SHP77 (cell line): ENCODE measurements at places on chromosomes 16 and 17.

DNA sequence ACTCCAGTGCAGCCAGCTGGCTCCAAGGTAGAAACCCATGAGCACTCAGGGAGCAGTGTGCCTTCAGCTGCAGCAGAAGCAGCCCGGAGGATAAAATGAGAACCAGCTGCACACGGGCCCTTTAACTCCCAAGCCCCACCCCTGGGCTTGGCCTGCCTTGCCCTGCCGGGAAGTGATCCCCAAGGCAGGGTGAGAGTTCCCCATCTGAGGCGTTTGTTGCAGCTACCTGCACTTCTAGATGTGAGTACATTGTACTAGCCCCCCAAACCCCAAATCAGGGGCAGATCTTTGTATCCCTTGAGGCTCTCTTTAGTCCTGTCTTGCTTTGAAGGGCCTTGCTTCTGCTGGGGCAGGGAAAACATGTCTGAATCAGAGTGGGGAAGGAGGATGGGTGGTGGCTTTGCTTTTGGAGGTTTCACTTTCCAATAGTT is at the start of gene MVP:
MVP (plus strand) TSS at position 192 of the 431 bp plus-strand sequence. CDS start 10,088 bp downstream, outside the sequence.
- peak; percentile 71 for DNase-seq

- DNase-seq = peak; percentile 84
Measured at GRCh38 chr17:47802341-47803022, 19.1 kb downstream of the OSBPL7 start.

DNA sequence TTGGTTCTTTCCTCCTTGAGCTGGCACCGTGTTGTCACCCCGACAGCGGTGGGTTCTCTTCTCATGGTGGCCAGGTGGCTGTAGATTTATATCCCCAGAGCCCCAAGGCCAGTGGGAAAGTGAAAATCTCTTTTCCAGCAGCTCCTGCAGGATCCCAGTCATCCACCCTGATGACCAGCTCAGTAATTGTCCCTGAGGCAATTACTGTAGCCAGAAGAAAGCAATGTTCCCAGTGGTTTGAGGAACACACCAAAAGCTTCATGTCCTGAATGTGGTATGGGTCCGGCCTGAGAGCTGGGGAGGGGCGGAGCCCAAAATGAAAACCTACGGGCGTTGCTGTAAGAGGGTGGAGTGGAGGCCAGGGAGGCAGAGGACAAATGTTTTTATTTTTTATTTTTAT is 69.0 kb downstream of the WSB1 start:
- no peak for DNase-seq

- peak; percentile 24 for DNase-seq
Measured at GRCh38 chr16:74034862-74035261, 261.8 kb upstream of the PSMD7 start.

- DNase-seq = no peak
Measured at GRCh38 chr16:31700530-31701388, 172.8 kb upstream of the ZNF267 start.

DNA sequence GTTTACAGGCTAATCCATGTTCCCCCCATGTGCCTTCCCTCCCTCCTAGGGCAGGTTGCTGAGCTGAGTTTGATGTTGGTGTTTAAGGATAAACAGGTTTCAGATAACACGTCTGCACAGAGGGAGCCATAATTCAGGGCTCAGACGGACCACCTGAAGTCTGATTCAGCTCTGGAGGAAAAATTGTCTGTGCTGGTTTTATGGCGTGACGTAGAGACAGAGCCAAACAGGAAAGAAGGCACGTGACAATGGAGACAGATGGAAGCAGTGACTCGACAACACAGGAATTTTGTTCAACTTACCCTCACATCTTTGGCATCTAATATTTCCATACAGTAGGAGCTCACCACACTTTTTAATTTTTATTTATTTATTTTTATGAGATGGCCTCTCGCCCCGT is 10.7 kb upstream of the USP10 start:
- DNase-seq = peak; percentile 29

DNA sequence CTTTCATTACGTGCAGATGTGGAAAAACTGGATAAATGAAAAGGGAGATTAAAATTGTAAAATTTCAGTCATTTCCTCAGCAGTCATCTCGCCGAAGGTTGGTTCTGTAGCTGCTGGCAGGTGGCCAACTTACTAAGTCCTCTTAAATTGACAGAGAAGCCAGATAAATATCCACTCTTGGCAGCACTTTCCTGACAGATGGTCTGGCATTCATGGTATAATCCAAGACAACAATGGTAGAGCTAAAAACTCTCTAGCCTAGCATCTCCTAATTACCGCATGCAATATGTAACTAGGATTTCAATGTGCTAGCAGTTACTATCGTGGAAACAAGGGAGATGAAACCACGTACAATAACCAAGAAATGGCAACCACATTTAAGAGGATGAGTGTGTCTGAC is 306.3 kb downstream of the CNTNAP4 start:
- peak; percentile 84 for DNase-seq

DNA sequence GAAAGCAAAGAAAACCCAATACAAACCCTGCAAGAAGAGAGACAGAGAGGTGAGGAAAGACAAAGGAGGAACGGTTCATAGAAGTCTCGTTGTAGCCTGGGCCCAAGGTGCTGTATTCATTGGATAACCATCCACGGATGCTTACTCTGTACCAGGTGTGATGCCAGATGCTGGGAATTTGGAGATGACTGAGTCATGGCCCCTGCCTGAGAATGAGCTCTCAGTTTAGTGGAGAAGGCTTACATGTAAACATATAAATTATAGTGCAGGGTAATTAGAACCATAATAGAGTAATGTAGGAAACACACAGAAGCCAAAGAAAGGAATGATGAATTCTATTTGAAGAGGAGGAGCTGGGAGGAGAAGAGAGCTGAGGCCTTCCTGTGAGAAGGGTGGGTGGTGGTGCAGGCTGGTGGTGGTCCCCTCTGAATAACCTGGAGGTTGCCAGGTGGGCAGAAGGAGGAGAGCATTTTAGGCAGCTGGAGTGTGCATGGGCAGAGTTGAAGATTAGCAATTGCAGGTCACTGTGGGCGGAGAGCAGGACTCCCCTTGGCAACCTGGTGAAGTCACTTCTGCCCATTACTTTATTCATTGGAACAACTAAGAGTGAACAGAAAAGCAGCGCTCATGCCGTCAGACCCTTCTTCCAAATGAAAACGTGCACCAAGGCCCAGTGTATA is 7.7 kb upstream of the ZG16 start:
- no peak for DNase-seq

GRCh38 chr16:4660454-4661007 is 32.8 kb upstream of the NUDT16L1 start:
- no peak for DNase-seq

GRCh38 chr17:63550817-63551639 is 751 bp downstream of the DCAF7 start:
- no peak for DNase-seq

DNA sequence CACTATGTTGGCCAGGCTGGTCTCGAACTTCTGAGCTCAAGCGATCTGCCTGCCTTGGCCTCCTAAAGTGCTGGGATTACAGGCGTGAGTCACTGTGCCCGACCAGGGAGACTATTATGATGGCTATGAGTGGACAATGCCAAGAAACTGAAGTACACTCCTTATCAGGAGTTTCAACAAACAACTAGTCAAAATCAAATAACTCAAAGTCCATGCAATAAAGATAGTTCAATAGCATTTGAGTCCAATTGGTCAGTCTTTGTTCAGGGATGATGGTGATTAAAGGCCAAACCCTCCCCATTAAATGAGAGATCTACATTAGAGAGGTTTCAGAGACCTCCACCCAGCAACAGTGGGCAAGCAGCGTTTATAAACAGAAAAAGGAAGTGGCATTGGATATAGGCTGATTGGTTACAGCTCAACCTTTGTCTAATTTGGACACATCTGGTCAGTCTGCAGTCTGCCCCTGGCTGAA is 8.0 kb downstream of the CHST5 start:
- DNase-seq = no peak

DNA sequence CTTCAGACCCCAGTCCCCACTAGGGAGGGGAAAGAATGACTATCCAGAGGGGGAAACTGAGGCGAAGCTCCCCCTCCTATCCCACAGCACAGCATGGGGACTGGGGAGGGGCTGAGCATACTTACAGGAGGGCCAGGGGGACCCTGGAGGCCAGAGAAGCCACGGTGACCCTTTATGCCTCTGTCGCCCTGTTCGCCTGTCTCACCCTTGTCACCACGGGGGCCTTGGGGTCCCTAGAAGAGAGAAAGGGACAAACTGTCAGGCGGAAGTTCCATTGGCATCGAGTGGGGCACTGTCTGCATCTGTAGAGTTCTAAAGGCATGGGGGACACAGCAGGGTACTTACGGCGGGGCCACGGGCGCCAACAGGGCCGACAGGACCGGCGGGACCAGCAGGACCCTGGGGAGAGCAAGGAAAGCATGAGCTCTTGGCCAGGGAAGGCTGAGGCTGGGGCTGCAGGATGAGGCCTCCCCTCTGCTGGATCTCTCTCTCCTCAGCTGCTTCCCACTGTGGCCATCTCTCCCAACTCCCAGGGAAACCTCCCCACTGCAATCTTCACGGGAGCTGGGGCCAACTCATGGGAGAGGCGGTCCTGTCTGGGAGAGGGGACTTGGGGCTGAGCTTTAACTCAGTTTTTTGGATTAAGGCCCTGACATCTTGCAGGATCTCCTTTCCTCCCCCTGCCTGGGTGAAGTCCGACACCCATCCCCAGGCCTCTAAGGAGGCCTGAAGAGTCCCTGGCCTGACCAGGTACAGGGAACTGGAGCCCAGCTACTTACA is 13.5 kb downstream of the COL1A1 start:
- DNase-seq = no peak

DNA sequence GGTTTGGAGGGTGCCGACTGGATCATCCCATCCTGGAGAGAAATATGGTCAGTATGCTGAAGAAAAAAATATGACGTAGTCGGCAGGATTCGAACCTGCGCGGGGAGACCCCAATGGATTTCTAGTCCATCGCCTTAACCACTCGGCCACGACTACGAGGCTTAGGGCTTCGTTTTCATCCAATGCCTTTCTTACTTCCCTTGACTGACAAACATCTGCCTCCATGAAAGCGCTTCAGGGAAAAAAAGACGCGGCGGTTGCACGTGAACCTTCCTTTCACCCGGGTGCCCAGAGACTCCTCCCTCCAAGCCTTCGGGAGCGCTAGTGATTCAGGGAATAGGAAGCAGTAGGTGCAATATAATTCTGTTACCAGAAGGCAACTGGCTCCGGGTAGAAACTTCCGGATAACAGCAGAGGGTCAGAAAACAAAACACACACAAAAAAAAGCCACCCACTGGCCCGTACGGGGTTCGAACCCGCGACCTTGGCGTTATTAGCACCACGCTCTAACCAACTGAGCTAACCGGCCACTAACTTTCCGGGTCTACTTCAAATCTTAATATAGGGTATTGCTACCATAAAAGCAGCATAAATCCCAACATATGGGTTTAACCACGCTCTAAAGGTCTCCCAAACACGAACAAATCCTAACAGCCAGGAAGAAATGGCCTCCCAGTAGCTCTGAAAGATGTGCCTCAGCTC is 16.3 kb upstream of the AURKB start:
- no peak for DNase-seq

DNA sequence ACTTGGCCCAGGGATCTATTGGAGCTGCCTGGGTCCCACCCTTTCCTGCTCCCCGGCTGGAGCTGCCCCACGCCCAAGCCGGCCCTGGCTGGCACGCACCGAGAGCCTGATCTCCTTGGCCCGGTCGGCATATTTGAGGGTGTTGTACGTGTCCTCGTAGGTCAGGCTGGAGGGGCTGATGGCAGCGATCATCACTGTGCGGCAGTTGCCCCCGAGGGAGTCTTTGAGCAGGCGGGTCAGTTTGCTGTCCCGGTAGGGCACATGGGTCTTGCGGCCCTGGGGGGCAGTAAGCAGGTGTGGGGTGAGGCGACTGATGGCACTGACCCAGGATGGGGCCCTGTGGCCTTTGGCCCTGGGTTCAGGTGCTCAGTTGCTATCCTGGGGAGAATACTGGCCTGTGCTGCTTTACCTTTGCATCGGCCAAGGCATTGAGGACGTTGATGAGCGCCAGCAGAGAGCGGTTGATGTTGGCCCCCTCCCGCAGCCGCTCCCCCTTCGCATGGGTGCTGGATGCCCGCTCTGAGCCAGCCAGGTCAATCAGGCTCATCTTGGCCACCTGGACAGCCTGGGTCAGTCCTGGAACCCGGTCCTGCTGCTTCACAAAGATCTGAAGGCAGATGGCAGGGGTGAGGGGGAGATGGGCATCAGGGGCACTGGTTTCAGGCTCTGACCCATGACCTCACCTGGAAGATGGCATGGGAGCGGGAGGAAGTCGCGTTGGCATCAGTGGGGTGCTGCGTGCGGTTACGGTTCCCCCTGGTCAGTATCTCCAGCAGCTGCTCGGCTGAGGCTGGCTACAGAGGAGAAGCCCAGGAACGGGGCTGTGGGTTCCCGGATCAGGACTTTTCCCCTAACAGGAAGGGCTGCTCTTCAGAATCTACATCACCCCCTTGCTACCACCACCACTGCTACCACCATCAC is 13.5 kb downstream of the KIF18B start:
- DNase-seq = no peak

GRCh38 chr16:77531752-77532151 is 96.9 kb upstream of the ADAMTS18 start:
- no peak for DNase-seq

GRCh38 chr17:9479964-9480363 is 95.7 kb downstream of the STX8 start:
- peak; percentile 62 for DNase-seq

DNA sequence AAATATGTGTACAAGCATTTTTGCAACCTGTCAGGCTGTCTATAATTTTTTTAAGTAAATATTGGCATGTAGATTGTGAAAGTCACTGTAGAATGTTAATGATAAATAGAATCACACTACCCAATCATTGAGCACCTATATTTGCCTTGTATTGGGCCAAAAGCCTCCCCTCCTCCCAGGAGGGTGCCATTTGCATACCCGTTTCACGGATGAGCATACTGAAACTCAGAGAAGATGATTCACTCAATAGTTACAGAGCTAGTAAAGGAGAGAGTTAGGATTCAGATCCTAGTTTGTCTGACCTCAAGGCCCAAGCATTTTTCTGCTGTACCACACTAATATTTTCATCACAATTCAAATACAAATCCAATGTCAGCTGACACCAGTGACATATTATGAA is 299.7 kb upstream of the CDH11 start:
- DNase-seq = no peak

DNA sequence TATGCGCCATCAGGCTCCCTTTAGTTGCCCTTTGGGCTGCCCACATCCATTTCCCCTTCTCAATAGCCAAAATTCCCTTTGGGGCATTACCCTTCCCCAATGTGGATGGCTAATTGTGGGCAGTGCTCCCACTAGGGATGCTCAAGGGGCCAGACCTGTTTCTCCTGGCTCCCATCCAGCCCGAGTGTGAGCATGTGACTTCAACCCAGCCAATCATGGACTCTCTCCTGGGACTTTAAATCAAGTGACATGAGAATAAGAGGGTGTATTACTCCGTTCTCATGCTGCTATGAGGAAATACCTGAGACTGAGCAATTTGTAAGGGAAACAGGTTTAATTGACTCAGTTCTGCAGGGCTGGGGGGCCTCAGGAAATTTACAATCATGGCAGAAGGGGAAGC is 60.9 kb upstream of the WSB1 start:
- no peak for DNase-seq

- no peak for DNase-seq
Measured at GRCh38 chr16:66260522-66261254, 105.8 kb upstream of the CDH5 start.

DNA sequence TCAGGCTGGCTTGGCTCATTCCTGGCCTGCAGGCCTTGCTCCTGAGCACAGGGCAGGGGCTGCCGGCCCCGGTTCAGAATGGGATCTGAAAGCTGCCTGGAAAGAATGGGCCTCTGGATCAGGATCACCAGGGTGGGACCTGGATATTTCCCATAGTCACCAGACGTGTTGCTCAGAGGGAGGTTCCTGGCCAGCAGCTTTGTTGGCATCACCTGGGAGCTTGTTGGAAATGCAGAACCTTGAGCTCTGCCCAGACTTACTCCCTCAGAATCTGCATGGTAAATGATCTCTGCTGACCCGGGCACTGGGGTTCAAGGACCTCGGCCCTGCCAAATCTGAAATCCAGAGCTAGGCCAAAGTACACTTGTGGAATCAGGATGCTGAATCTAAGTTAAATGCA is 29.5 kb upstream of the MED9 start:
- no peak for DNase-seq
